ENCODE measurements at places on chromosomes 6 and 20. TPM values are rescaled to one million over a fixed set of nuclear protein-coding genes. Genes with fewer than 3 reads are reported as not detected.
A peak's percentile ranks its signal among the peaks of the same experiment; 100 is the strongest.

GRCh38 chr6:152983637-152984512, 1.0 kb upstream of the FBXO5 start:
- DNase-seq: peak; percentile 98

The ARFGEF3 gene
- 1.4 TPM for total RNA-seq

GRCh38 chr6:145372671-145373151, 362.6 kb downstream of the EPM2A start:
- DNase-seq: no peak

The GABRR1 gene
- not detected for total RNA-seq

GRCh38 chr6:89392823-89393222, 19.2 kb downstream of the RRAGD start:
- DNase-seq: no peak

DNA sequence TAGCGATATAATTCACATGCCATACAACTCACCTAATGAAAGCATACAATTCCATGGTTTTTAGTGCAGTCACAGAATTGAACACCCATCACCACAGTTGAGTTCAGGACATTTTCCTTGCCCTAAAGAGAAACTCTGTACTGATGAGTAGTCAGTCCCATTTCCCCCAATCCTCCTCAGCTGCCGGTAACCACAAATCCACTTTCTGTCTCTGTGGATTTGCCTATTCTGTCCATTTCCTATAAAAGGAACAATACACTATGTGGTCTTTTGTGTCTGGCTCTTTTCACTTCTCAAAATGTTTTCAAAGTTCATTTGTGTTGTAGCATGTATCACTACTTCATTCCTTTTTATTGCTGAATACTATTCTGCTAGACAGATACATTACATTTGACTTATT, 67.9 kb upstream of the TGM3 start:
- DNase-seq: no peak

The SLPI gene
- total RNA-seq: 5.7 TPM

- DNase-seq: peak; percentile 92
Measured at GRCh38 chr20:37192137-37192854, 12.9 kb upstream of the MROH8 start.

The OXT gene
- 0.54 TPM for total RNA-seq

DNA sequence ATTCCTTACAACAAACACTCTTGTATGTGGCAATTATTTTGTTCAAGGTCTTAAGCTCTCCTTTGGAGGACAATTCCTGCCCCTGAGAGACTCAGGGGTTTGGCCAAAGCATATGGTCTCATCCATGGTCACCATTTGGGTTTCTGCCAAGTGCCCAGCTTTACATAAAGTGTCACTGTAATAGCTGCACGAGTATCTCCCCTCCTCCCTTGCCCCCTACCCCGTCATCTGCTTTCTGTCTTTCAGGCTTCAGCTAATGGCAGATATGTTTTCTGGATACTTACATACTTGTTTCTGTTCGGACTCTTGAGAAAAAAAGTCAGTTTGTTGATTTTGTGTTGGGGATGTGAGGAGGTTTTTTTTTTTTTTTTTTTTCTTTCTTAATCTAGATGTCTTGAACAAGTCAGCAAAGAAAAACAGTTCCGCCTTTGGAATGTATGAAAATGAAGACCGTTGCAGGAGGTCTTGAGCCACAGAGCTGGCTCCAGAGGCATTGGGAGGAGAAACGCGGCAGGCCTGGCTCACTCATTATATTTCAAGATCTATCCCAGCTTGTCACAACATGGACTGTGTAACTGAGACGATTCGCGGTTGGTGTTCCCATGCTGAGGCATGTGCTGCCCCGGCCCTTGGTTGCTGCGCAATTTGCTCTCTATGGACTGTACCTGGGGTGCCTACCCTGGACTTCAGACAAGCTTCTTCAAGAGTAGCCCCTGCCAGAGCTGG, 32.6 kb upstream of the STX16 start:
- DNase-seq: no peak

The COL12A1 gene
- 15.5 TPM for total RNA-seq

The CCN5 gene
- 13.6 TPM for total RNA-seq

The BPI gene
- not detected for total RNA-seq

DNA sequence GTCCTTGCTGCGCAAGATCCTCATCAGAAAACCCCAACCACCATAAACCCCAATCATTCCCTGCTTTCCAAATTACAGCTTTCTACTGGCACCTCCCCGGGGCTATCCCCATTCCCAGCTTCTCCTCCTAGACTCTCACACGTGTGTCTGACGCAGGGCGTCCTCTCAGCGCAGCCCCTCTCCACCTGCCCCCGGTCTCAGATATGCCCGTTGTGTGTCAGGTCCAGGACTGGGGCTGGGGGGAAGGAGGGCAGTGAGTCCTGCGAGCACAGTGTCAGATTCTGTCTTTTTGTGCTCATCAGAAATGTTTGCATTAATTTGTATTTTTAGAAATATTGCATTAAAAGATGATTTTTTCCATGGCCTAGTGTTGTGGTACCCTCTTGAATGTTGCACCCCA, 48.6 kb downstream of the LRFN2 start:
- no peak for DNase-seq

GRCh38 chr6:104884867-104885517, 25.3 kb upstream of the HACE1 start:
- DNase-seq: no peak

DNA sequence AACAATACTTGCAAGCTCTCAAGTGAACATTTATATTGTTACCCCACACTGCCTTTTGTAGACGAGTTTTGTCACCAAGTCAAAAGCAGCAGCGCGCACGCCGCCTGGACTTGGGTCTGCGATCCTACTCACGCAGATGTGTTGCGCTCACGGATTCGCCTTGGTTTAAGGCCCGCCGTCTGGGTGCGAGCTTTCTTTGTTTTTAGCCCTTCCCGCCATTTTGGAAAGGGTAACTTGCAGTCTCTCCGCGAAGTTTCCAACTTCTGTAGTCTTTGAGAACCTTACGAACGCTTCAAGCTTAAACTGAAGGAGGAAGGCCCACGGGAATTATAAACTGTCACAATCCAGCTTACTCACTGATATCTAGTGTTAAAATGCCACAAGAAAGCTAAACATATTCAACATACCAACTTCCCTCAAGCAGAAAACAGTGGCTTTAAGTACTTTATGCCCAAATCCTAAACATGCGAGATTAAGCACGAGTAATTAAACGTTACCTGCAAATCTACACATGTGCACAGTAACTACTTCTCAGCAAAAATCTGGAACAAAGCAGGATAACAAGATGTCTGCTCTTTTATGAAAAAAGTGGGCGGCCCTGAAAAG, 80.4 kb upstream of the BTN3A2 start:
- peak; percentile 85 for DNase-seq

DNA sequence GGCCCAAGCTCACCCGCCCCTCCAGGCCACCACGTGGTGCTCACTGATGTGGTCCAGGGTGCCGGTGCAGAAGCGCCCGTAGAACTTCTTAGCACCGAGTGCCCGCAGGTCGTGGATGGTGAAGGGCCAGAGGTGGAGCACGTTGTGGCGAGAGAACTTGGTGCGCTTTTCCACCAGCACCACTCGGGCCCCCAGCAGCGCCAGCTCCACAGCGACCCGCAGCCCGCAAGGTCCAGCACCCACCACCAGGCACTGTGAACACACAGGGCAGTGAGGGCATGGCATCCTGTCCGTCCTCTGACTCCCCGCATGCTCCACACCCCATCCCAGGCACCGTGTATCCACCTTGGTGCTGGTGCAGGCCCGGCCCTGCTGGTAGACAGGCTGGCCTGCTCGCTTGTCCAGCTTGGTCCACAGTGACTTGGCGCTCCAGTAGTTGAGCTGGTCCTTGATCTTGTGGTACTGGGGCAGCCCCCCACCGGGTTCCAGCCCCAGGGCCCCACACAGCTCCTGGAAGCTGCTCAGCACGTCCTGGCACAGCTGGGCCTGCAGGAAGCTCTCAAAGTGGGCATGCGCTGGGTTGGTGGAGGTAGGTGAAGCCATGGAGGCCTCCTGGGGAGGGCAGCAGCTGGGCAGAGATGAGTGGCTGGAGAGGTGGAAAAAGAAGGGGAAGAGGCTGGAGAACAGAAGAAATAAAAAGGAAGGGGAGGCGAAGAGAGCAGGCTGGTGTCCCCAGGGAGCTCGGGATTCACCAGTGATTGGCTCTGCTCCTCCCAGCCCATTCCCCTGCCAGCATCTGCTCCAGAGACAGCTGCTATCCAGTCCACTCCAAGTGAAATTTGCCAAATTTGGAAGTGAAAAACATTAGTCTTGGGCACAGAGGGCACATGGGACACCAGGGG, 1.7 kb downstream of the MICAL1 start:
- DNase-seq: no peak

- no peak for DNase-seq
Measured at GRCh38 chr6:21999012-21999528, 297.8 kb downstream of the PRL start.

GRCh38 chr6:12851123-12851695, 134.6 kb downstream of the PHACTR1 start:
- DNase-seq: no peak

DNA sequence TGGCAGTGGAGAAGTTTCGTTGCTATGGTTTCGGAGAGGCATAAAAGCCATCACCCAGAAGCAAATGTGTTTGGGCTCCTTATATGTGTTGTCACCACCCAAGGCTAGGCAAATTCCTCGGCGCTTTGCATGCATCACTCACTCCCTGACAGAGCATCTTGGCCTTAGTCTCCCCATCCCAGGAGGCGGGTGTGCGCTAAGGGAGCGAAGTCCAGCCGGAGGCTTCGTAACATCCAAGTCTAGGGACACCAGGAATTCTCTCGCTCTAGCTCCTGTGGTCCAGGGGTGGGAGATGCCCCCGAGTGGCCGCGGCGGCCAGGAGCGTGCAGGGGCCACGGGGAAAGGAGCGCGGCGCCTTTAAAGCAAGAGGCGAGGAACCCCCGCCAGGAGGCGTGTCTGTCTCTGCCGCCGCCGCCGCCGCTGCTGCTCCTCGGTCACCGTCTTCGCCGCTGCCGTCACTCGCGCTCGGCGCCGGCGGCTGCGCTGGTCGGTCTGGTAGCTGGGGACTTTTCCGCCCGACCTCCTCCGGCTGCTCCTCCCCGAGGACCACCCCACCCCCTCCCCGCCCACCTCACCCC, at the start of gene GRIK2:
Gene GRIK2 (plus strand): TSS at position 458 of the 578 bp plus-strand sequence.
- peak; percentile 49 for DNase-seq

DNA sequence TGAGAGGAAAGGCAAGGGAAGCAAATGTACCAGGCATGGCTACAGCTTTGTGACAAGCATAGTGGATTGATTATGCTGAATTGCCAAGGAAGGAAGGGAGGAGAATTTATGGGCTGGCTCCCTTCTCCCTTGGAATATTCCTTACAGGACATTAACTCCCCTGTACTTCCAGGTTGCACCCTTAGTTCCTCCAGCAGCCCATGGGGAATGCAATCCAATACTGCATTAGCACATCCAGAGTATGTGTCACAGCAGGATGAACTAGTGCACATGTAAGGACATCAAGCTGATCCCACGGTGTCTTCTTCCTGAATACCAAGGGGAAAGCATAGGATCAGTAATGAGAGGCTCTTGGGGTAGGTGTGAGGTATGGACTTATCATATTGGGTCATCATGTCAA, 390.7 kb upstream of the POU3F2 start:
- DNase-seq: no peak
